Activated naive CD8-positive, alpha-beta T cell treated with anti-CD3 and anti-CD28 coated beads, Interleukin-2, amount 10 ng/mL, durations not matched to agents 7 days and 5 days (primary cell): ENCODE measurements at places on chromosomes 2 and 18. TPM values are rescaled to one million over a fixed set of nuclear protein-coding genes. Genes with fewer than 3 reads are reported as not detected.

GRCh38 chr2:70779911-70780545, 10.4 kb downstream of the FIGLA start:
- DNase-seq, result no peak

DNA sequence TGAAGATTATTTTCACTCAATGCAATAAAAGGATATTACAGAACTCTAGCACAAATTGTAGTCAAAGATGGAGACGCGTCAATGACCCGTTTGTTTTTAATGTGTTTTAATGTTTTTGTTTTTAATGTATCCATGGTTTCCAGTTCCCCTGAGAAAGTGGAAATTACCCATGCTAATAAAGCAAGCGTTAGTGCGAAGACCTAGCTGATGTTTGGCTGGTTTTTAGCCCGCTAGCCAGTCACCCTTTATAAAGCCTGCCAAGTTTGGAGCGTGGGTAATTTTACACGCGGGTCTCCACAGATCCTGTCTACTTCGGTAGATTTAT, 430 bp upstream of the CHMP1B start:
- DNase-seq, result no peak

GRCh38 chr2:135494503-135494902, 36.5 kb downstream of the ZRANB3 start:
- no peak for DNase-seq

Gene EGR4
- not detected for total RNA-seq
